ENCODE measurements at places on chromosomes 12 and 14. TPM values are rescaled to one million over a fixed set of nuclear protein-coding genes. Genes with fewer than 3 reads are reported as not detected.

DNA sequence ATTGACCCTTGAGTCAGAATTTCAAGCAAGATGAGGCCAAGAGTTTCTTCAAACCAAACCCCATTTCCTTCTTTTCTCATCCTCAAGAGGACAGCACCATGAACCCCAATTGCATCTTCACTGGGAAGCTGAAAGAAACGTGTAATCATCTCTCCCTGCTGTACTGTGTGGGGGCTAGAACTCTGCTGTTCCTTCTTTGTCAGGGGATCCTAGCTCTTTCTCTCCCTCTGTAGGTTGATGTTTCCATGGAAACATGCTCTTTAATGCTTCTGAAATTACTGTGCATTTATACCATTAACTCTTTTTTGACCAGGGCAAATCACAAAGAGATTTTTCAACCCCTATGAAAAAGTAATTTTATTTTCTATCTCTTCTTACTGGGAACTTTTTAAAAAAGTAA lies 295.1 kb downstream of the GRIN2B start:
- no peak for DNase-seq
- no peaks in the 10 kb centered on the region for H3K27me3 ChIP-seq
- H3K36me3 ChIP-seq, result no peaks in the 10 kb centered on the region
- no peaks in the 10 kb centered on the region for H3K4me1 ChIP-seq

TCHP gene
- total RNA-seq, result 36.9 TPM

- H3K4me1 ChIP-seq, result no peaks in the 10 kb centered on the region
- H3K27ac ChIP-seq, result no peak overlapping the region
- H3K36me3 ChIP-seq, result no peaks in the 10 kb centered on the region
- peaks cover 46% of the 10 kb centered on the region for H3K27me3 ChIP-seq
- no peak for DNase-seq
- H3K4me3 ChIP-seq, result no peak overlapping the region
Observed at GRCh38 chr12:53944907-53945847, 6.5 kb downstream of the HOXC13 start.

DNA sequence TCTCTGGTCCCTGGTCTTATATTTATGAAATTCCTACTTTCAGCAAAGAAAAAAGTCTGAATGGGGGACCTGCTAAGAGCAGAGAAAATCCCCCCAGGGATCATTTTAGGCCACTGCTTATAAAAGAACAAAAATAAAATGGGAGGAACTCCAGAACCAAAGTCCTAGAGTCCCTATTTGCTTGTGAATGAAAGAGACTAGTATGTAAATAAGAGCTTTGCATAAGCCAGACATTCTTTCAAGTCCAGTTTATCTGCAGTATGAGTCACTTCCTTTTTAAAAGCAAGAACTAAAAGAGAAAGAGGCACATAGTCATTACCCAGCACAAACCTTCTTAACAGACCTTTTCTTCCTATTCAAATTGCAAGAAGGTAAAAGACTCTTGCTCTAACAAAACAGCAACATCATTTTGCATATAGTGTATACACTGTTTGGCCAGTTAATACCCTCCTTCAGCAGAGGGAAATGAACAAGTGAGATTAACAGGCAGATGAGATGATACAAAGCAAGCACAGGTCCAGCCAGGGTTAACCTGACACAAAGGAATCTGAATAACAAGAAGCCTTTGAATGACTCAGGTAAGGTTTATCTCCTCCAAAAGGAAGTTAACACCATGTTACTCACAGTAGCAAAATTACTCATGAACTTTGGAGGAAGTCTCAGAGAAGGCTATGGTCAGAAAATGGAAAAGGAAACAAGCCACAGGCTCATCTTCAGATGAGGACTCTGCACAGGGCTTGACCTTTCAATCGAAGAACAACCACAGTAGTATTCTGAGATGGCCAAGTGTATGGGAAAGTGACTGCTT lies 87.3 kb downstream of the PHLDA1 start:
- peak overlapping the region; percentile 41 for H3K4me3 ChIP-seq
- no peaks in the 10 kb centered on the region for H3K27me3 ChIP-seq
- no peaks in the 10 kb centered on the region for H3K36me3 ChIP-seq
- peaks cover 17% of the 10 kb centered on the region for H3K4me1 ChIP-seq
- peak overlapping the region; percentile 91 for H3K27ac ChIP-seq
- DNase-seq, result no peak

- H3K4me1 ChIP-seq, result no peaks in the 10 kb centered on the region
- H3K27ac ChIP-seq, result no peak overlapping the region
- H3K4me3 ChIP-seq, result no peak overlapping the region
- DNase-seq, result no peak
- no peaks in the 10 kb centered on the region for H3K27me3 ChIP-seq
- no peaks in the 10 kb centered on the region for H3K36me3 ChIP-seq
Observed at GRCh38 chr14:31716208-31716607, 155.0 kb downstream of the NUBPL start.

DNA sequence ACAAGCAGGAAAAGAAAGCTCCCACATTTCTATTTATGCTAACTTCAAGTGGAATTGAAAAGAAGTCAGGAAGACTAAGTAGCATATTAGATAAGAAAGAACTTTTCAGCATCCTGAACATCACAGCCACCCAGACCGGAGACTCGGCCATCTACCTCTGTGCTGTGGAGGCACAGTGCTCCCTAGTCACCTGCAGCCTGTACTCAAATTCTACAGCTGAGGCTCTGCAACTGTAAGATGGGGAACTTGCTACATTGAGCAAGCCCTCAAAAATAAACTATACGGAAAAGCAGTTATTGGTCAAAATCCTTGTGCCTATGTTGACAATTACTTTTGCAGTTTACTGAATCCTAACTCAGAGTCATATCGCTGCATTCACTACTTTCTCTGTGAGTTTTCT lies 361.9 kb downstream of the DAD1 start:
- H3K27me3 ChIP-seq, result no peaks in the 10 kb centered on the region

RPL10L gene
- not detected for total RNA-seq

DNA sequence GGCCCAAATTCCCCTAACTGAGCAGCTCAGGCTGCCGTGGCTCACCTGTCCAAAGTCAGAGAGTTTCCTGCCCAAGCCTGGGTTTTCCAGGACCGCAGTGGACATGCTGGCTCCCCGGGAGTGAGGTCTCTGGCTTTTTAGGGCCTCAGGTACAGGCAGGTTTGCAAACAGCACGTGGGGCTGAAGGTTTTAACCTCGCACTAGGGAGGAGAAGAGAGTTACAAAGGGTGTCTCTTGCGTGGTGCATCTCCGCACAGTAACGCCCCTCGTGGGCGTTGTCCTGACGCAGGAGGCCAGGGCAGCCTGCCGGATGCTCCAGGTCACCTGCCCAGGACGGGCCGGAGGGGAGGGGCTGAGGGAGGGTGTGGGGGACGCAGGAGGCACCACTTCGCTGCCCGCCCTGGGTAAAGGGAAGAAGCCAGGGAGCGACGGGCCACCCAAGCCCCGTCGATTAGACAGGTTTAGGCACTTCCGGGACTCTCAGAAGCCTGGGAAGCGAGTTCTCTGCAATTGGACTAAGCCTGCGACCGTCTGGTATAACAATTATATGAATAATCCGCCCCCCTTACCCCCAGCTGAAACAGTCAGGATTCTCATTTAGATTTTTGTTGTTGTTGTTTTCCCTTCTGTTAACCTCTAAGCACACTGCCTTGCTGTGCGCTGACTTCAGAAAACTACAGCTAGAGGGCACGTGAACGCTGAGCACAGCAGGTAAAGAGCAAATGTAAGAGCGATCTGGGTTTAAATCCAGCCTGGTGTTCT lies at the start of gene PAH:
Gene PAH (minus strand): TSS at position 219 of the 762 bp plus-strand sequence. CDS start 114 bp downstream, at position 105.
- H3K27ac ChIP-seq, result no peak within 1 kb of the TSS
- no peak for DNase-seq
- H3K4me1 ChIP-seq, result no peaks in the 10 kb centered on the region
- H3K4me3 ChIP-seq, result no peak within 1 kb of the TSS
- H3K36me3 ChIP-seq, result no peaks in the 10 kb centered on the region
- H3K27me3 ChIP-seq, result no peaks in the 10 kb centered on the region

SYT1 gene
- total RNA-seq, result 1.9 TPM

GRCh38 chr14:51576117-51576430 lies 75.6 kb upstream of the FRMD6 start:
- no peak overlapping the region for H3K4me3 ChIP-seq
- no peak for DNase-seq
- H3K36me3 ChIP-seq, result no peaks in the 10 kb centered on the region
- H3K27ac ChIP-seq, result no peak overlapping the region
- H3K4me1 ChIP-seq, result no peaks in the 10 kb centered on the region

DHH gene
- total RNA-seq, result 2.4 TPM

AQP2 gene
- not detected for total RNA-seq

POTEG gene
- total RNA-seq, result not detected

PTHLH gene
- 5.6 TPM for total RNA-seq

DNA sequence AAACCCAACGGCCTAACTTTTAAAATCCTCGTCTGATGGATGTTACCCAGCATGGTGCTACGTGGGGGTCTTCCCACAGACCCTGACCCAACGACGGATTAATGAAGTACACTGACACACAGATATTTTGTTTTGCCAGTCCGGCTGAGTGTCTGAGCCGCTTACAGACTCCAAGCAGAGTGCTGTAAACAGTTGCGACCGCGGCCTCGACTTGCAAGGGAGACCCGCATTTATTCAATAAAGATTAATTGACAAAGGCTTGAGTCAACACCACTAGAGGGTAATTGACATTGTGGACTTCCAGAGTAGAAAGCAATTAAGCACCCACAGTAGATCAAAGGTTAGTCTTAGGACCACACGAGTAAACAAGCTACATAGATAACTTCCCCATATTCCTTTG lies 1042.4 kb downstream of the AACS start:
- H3K27ac ChIP-seq, result no peak overlapping the region
- DNase-seq, result no peak
- no peaks in the 10 kb centered on the region for H3K36me3 ChIP-seq
- no peak overlapping the region for H3K4me3 ChIP-seq
- H3K4me1 ChIP-seq, result no peaks in the 10 kb centered on the region
- no peaks in the 10 kb centered on the region for H3K27me3 ChIP-seq
